Immature natural killer cell (primary cell): ENCODE measurements at places on chromosomes 1 and 21. TPM values are rescaled to one million over a fixed set of nuclear protein-coding genes. Genes with fewer than 3 reads are reported as not detected.

The HCRTR1 gene
- not detected for polyA plus RNA-seq

DNA sequence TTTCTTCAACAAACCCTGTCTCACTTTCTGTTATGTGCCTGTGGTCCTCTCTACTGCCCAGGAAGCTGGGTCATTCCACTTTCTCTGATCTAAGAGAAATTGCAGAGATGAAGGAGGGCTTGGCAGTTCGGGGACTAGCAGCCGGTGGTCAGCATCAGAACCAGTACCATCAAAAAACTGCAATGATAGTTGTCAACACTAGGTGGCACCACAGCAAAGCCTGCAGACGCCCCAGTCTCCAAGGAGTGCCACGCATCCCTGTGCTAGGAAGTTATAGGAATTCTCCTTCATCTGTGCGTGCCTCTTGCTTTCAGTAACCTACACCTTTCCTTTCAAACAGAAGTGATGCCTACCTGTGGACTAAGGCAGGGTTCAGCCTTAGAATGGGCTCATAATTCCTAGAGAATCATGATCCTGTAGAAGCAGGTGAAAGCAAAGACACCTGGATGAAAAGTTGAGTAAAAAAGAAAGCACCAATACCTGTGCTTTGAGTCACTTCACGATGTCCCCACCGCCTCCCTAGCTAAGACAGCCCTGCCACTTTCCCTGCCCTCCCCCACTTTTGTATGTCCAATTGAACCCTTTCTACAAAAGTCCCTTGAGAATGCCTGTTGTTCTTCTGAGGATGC lies 129.2 kb downstream of the ADAMTS1 start:
- DNase-seq = peak; percentile 9

DNA sequence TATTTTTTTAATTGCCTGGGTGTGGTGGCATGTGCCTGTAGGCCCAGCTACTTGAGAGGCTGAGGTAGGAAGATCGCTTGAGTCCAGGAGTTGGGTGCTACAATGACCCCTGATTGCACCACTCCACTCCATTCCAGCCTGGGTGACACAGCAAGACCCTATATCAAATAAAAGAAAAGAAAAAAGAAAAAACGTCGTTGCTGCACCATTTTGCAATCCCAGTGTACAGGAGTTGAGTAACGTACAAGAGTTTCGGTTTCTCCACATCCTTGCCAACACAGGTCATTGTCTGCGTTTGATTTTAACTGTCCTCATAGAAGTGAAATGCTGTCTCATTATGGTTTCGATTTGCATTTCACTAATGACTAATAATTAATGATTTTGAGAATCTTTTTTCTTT lies 7.9 kb downstream of the ZNF684 start:
- DNase-seq = no peak

The SLC19A2 gene
- 0.51 TPM for polyA plus RNA-seq

GRCh38 chr21:30962013-30962412 lies 76.3 kb downstream of the KRTAP19-8 start:
- DNase-seq = no peak

The SGIP1 gene
- polyA plus RNA-seq = not detected

- no peak for DNase-seq
Observed at GRCh38 chr1:29201595-29202051, 19.9 kb upstream of the SRSF4 start.

The CYP4Z1 gene
- polyA plus RNA-seq = not detected

- DNase-seq = no peak
Observed at GRCh38 chr1:1620433-1621139, 5.3 kb downstream of the MIB2 start.
